Lung microvascular endothelial cell (primary cell): ENCODE measurements at places on chromosomes 1 and 21. TPM values are rescaled to one million over a fixed set of nuclear protein-coding genes. Genes with fewer than 3 reads are reported as not detected.

Gene OLIG2
- not detected in 2 replicates for total RNA-seq

Gene THEMIS2
- 34.7 and 35.9 TPM in 2 replicates for total RNA-seq

Gene CNR2
- total RNA-seq, result not detected in 2 replicates

Gene CELA3B
- total RNA-seq, result under 0.01 TPM in 1 of 2 replicates, not detected in the other

Gene SARS1
- total RNA-seq, result 118 and 179 TPM in 2 replicates

Gene BRDT
- total RNA-seq, result not detected in 2 replicates

Gene LIN28A
- total RNA-seq, result not detected in 2 replicates

Gene SELP
- total RNA-seq, result 1.2 and 3.3 TPM in 2 replicates

Gene VWA5B1
- not detected in 2 replicates for total RNA-seq

Gene IKBKE
- total RNA-seq, result 11.1 and 18.3 TPM in 2 replicates

Gene AZIN2
- total RNA-seq, result 0.60 and 0.65 TPM in 2 replicates

Gene DNAJC28
- total RNA-seq, result 0.99 and 1.1 TPM in 2 replicates

Gene ZFP69B
- total RNA-seq, result 0.60 and 0.65 TPM in 2 replicates

Gene SPTA1
- 0.40 and 0.87 TPM in 2 replicates for total RNA-seq

Gene EXTL2
- total RNA-seq, result 10.9 and 11.8 TPM in 2 replicates

DNA sequence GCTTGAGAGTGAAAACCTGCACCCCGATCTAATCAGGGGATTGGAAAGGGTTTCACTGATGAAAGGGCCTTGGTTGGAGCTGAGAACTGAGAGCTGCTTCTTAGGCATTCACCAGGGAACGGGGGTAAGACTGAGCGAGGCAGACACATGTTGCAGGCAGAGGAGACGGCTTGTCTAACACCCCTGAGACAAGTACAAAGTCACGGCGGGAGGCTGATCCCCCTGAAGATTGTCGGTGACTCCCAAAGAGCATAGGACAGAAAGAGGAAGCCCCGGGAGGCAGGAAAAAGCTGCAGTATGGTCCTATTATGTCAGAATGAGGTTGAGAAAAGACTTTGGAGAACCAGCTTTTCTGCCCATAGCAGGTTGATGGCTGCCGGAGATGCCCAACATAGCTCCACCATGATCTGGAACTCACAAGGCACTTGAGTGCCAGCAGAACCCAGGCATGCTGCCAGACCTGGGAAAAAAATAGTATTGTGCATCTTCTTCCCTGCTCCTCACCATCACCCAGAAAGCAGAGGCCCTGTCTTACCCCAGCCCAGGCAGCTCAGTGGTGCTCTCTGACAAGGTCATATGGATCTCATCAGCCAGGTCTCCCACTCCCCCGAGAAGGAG is 463.9 kb upstream of the PROX1 start:
- no peak for DNase-seq

DNA sequence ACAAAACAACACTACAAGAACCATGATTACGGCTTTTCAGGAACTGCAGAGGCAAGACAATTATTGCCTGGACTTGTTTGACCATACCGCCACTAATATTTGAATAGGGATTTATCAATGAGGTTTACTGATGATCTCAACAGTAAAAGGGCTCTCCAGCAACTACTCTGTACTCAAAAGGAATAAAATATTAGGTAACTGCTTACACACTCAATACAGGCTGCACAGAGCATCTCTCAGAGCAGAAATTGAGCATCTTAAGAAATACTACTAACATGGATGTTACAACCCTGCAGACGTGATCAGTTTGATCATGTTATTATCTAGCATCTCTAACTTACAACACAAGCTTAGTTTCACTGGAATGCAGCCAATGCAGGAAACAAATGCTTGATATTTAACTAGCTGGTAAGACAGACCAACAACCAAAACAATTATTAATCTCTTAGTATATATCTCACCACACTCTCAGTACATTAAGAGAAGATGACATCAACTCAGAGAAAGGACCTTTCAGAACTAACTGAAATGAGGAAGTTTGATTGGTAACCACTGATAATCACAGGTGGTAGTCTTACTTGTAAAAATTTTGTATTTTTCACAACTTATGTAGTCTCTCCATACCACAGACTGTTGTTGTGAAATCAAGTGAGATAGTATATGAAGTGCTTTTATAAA is 52.2 kb downstream of the PUM1 start:
- DNase-seq, result peak; percentile 12

DNA sequence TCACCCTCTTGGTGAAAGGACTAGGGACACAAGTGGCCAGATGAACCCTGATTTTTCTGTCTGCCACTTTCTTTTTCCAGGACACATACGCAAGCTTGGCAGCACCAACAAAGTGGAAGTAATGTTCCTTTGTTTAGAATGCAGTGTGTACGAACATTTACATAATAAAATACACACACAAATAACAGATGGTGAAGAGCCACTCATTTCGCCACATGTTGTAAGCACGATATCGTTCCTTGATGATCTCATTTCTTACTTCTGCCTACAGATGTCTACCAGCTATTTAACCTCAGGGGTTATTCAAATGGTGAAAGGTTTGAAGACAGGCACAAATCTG is 670.2 kb upstream of the CXADR start:
- DNase-seq, result no peak

DNA sequence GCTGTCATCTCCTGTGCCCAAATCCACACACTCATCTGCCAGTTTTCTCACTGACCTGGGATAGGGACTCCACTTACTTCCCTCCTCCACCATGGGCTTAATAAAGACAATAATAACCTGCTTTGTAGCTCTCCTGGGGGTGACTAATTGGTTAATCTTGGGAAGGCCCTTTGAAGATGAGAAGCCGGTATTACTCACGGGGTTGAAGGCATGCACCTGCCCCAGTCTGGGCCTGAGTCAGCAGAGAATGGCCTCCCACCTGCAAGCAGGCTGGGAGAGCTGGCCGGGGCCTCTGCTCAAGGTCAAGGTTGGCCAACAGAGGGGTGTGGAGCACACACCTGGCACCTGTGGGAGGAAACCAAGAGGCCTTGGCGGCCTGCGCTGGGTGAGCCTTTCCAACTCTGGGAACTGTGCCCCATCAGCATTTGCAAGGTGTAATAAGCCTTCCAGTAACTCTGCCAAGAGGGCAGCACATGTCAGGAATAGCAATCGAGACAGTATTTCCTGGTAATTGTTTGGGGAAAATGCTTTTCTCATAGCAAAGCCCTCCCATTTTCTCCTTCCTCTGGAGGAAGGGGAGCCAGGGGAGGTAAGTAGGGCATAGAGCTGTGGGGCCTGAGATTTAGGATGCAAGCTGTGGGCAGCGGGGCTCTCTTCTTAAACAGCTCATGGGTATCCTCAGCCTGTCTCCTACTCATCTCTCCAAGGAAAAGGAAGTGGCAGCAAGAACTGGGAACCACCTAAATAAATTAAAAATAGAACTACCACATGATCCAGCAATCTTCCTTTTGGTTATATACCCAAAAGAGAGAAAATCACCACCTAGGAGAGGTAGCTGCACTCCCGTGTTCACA is 49.0 kb downstream of the TOMM20 start:
- no peak for DNase-seq

GRCh38 chr21:38478782-38479181 is 19.5 kb downstream of the ERG start:
- DNase-seq, result peak; percentile 81

DNA sequence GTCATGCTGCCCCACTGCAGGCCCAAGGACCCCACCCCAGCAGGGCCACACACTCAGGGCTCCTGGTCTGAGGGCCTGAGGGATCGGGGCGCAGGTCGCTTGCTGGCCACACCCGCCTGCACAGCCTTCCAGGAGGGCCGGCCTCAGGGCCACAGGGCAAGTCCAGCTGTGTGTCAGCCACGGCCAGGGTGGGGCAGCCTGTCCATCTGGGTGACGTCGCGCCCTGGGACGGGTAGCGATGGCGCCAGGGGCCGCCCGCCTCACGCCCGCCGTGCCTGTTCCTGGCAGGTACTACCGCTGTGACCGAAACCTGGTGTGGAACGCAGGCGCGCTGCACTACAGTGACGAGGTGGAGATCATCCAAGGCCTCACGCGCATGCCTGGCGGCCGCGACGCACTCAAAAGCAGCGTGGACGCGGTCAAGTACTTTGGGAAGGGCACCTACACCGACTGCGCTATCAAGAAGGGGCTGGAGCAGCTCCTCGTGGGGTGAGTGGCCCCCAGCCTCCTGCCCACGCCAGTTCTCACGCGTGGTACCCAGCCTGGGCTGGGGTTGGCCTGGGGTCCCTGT is 2.5 kb downstream of the COL6A1 start:
- DNase-seq, result no peak

DNA sequence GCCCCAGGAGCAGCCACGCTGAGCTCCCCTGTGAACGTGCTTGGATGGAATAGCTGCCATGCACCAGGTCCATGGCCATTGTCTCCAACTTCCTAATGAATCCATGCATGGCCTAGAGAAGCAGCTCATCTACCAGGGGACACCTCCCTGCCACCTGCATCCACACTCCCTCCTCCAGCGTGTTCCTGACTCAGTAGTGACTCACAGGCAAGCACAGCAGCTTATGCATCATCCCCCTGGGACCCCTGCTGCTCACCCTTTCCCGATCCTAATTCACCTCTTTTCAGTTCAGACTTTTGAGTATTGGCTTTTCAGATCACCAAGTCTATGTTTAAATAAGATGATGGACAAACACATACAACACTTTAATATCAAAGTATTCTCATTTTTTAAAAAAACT is 39.9 kb upstream of the TADA1 start:
- DNase-seq, result no peak

GRCh38 chr1:4425892-4426291 is 228.5 kb upstream of the AJAP1 start:
- no peak for DNase-seq

DNA sequence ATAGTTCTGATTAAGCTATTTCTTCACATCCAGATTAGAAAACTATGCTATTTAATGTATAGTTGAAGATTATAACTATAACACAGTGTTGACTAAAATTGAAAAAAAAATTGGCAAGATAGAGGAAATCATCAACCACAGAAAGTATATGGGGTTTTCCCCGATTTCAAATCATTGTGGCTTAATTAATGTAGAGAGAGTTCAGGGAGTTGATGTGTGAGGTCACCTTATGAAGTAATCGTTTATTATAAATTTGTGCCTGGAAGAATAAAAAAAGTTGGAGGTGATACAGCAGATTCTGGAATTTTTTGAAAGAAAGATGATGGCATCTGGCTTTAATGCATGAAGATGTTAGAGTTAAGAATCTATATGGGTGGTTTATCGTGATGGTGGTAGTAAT is 84.3 kb downstream of the PTGS2 start:
- no peak for DNase-seq

- DNase-seq, result no peak
Observed at GRCh38 chr1:24702511-24703293, 42.5 kb upstream of the CLIC4 start.

- no peak for DNase-seq
Observed at GRCh38 chr1:199550199-199551065, 477.1 kb upstream of the NR5A2 start.

GRCh38 chr1:209839875-209840546 is 12.2 kb downstream of the UTP25 start:
- peak; percentile 98 for DNase-seq

- no peak for DNase-seq
Observed at GRCh38 chr1:230708631-230709580, 5.0 kb downstream of the AGT start.

GRCh38 chr1:167227934-167228378 is 7.3 kb downstream of the POU2F1 start:
- DNase-seq, result no peak

DNA sequence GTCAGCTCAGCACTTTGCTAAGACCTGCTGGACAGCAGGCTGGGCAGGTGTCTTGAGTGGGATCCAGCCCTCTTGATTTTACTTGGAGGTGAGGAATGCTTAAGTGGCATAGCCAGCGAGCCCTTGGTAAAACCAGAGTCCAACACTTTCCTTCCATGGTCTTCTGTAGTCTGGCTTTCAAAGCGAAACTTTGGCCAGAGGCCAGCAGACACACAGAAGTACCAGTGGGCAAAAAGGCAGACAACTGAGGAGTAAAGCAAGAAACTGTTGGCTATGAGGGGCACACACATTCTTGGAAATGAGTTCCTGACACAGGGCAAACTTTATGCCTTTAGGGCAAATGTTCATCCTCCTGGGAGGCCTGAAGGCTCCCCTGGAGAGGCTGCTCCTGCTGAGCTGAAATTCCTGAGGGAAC is 281.0 kb upstream of the POU3F1 start:
- DNase-seq, result no peak

- no peak for DNase-seq
Observed at GRCh38 chr1:33519240-33519884, 46.9 kb downstream of the ZSCAN20 start.

DNA sequence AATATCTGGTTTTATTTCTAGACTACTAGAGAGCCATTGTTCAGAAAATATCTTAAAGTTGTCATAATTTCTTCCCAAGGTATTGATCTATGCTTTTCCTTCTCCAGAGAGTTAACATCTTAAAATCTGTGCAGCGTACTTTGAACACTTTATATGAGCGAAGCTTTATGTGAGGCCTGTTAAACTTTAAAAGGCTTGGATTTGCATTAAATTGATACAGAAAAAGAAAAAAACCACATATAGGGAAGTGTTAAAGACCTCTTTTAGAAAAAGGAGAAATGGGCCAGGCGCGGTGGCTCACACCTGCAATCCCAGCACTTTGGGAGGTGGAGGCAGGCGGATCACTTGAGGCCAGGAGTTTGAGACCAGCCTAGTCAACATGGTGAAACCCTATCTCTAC is 59.2 kb upstream of the MORC3 start:
- no peak for DNase-seq

- DNase-seq, result no peak
Observed at GRCh38 chr1:182206626-182207239, 145.2 kb upstream of the ZNF648 start.

GRCh38 chr1:107788206-107789202 is 176.5 kb downstream of the VAV3 start:
- no peak for DNase-seq
